Activated naive CD4-positive, alpha-beta T cell treated with anti-CD3 and anti-CD28 coated beads for 36 hours (primary cell): ENCODE measurements at places on chromosomes 7 and 10. TPM values are rescaled to one million over a fixed set of nuclear protein-coding genes. Genes with fewer than 3 reads are reported as not detected.

Gene SPDYE1
- total RNA-seq, result not detected

Gene CD36
- total RNA-seq, result not detected

Gene TMEM213
- total RNA-seq, result not detected

Gene RASA4B
- total RNA-seq, result 17.4 TPM

Gene TUBAL3
- total RNA-seq, result not detected

Gene PPP1R17
- total RNA-seq, result not detected

Gene ZNF3
- total RNA-seq, result 14.0 TPM

Gene KEL
- total RNA-seq, result 0.83 TPM

Gene CCL26
- total RNA-seq, result not detected

Gene PON1
- not detected for total RNA-seq

Gene GFRA1
- total RNA-seq, result not detected

Gene GTF2IRD2
- 2.1 TPM for total RNA-seq

Gene YAE1
- 4.6 TPM for total RNA-seq

Gene LIPK
- not detected for total RNA-seq

Gene CLDN4
- 0.25 TPM for total RNA-seq

Gene TMEM273
- 0.48 TPM for total RNA-seq
